ENCODE measurements at places on chromosomes 12 and 14. TPM values are rescaled to one million over a fixed set of nuclear protein-coding genes. Genes with fewer than 3 reads are reported as not detected.

TAS2R7 gene
- not detected for total RNA-seq

ASCL1 gene
- total RNA-seq, result not detected

IFNG-AS1 gene
- 21.2 TPM for total RNA-seq

TCL1B gene
- total RNA-seq, result 0.55 TPM

ADAM21 gene
- total RNA-seq, result not detected

CABP1 gene
- total RNA-seq, result 1.2 TPM

PTGDR gene
- total RNA-seq, result 10.9 TPM

CNTN1 gene
- total RNA-seq, result 4.9 TPM

KRT71 gene
- not detected for total RNA-seq

DNA sequence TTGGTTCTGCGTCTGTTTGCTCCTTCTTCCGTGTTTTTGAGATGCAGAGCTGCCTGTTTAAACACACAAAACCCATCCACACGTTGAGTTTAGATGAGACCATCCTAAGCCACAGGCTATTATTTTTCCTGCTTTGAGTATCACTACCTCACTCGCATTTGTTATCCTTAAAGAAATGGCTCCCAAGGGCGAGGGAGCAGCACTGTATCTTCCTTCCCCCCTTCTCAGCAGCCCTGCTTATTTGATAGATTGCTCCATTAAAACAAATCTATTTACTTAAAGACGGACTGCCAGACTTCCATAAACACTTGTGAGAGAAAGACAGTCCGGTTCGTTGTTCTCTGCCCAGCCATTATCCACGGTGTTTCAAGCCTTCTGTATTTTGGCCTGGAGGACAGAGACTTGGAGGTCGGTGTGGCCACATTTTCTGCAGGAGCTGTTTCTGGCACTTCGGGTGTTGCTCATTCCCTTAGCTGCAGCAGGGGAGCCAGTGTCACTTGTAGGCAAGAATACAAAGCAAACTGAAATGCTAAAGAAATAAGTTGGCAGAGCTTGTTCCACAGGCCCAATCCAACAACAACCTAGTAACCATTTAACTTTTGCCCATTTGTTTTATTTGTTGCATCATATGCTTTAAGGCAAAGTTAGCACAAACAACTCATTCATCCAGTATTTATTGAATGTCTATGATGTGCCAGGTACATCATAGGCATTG, 275.4 kb downstream of the TTC6 start:
- no peak for DNase-seq
- H3K4me1 ChIP-seq, result peaks cover 8% of the 10 kb centered on the region
- no peaks in the 10 kb centered on the region for H3K27me3 ChIP-seq
- H3K4me3 ChIP-seq, result no peak overlapping the region

DNA sequence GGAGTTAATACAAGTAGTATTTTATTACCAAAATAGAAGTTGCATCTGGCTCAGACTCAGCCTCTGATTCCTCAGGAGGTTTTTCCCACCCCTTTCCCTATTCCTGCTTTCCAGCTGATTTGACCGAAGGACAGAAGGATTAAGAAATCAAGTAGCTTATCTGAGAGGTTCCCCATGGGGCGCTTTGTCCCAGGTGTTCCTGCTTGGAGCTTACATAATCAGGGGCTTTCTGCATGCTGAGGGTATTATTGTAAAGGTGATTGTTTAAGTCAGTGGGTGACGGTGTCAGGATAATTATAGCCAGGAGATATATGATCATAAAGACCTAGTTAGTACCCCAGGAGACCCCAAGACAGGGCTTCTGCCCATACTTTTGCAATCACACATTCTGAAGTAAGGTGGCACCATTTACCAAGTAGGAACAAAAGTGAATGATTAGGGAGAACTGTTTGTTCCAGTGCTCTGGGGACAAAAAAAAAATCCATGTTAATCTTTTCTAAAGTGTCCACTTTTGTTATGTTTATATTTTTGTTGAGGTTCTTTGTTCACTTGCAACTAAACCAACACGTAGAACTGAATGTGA, 921.3 kb downstream of the NRXN3 start:
- no peak overlapping the region for H3K27ac ChIP-seq
- H3K36me3 ChIP-seq, result no peaks in the 10 kb centered on the region
- H3K4me1 ChIP-seq, result no peaks in the 10 kb centered on the region
- H3K4me3 ChIP-seq, result no peak overlapping the region

- no peaks in the 10 kb centered on the region for H3K36me3 ChIP-seq
- no peak for DNase-seq
- no peaks in the 10 kb centered on the region for H3K27me3 ChIP-seq
- H3K27ac ChIP-seq, result no peak overlapping the region
Measured at GRCh38 chr12:32418903-32419519, 19.7 kb downstream of the FGD4 start.

DNA sequence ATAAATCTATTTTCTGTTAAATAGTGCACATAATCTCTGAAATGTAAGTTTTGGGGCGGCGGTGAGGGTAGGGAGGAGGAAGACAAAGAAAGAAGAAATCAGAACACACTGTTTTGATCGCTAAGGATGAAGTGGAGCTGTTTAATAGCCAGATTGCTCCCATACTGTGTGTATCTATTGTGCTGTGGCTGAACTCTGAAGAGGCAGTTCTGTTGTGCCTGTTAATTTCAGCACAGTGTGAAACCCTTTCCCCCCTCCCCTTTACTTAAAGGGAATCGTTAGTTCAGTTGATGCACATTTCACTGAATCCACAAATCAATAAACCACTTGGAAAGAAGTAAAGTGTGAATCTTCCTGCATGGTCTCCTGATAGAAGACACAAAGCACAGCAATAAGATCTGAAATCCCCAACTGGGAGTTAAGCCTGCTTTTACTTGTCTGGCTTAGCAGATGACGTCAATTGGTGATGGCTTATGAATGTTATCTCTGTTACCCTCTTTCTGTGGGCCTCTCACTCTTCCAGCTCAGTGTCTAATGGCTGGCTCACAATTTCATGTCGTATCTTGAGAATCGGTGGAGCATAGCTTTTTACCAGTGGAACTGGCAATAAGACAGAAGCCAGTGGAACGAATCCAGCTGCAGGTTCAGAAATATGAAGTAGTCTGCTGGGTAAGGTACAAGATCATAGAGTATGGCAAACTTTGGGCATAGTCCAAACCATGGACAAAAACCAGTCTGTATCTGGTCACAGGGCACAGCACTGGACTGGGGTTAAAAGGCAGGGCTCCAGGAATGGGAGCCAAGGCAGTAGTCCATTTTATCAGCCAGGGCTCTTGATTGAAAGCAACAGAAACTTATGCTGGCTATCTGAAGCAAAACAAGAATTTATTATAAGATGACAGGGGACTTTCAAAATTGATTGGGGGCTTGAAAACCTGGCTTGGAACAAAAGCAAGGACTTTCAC, 413.5 kb upstream of the SEL1L start:
- no peak overlapping the region for H3K27ac ChIP-seq
- no peaks in the 10 kb centered on the region for H3K4me1 ChIP-seq
- DNase-seq, result no peak
- H3K27me3 ChIP-seq, result no peaks in the 10 kb centered on the region
- H3K36me3 ChIP-seq, result no peaks in the 10 kb centered on the region
- H3K4me3 ChIP-seq, result no peak overlapping the region

GRCh38 chr12:31222620-31223222, 103.2 kb downstream of the SINHCAF start:
- no peak for DNase-seq
- no peaks in the 10 kb centered on the region for H3K27me3 ChIP-seq
- H3K27ac ChIP-seq, result no peak overlapping the region
- no peaks in the 10 kb centered on the region for H3K4me1 ChIP-seq
- no peak overlapping the region for H3K4me3 ChIP-seq

DNA sequence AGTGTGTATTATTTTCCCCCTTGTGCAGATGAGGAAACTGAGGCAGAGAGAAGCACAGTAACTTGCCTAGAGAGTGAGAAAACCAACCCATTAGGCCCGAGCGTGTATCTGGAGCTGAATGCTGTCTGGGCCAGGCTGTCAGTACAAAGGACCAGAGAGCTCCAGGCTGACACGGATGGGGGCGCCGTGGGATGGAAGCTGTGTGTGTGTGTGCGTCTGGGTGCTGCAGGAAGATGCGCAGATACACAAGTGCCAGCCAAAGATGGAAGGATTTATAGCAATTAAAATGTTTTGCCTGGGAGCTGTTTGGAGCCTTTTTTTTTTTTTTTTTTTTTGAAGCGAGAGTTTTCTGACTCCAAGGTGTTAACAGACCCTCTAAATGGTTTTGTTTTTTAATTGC, 53.7 kb upstream of the GPATCH2L start:
- no peaks in the 10 kb centered on the region for H3K4me1 ChIP-seq
- H3K27me3 ChIP-seq, result no peaks in the 10 kb centered on the region
- no peaks in the 10 kb centered on the region for H3K36me3 ChIP-seq

- H3K4me3 ChIP-seq, result no peak overlapping the region
- H3K27ac ChIP-seq, result no peak overlapping the region
- no peak for DNase-seq
- H3K27me3 ChIP-seq, result no peaks in the 10 kb centered on the region
- no peaks in the 10 kb centered on the region for H3K4me1 ChIP-seq
Measured at GRCh38 chr12:112779181-112779580, 12.4 kb upstream of the RPH3A start.

DNA sequence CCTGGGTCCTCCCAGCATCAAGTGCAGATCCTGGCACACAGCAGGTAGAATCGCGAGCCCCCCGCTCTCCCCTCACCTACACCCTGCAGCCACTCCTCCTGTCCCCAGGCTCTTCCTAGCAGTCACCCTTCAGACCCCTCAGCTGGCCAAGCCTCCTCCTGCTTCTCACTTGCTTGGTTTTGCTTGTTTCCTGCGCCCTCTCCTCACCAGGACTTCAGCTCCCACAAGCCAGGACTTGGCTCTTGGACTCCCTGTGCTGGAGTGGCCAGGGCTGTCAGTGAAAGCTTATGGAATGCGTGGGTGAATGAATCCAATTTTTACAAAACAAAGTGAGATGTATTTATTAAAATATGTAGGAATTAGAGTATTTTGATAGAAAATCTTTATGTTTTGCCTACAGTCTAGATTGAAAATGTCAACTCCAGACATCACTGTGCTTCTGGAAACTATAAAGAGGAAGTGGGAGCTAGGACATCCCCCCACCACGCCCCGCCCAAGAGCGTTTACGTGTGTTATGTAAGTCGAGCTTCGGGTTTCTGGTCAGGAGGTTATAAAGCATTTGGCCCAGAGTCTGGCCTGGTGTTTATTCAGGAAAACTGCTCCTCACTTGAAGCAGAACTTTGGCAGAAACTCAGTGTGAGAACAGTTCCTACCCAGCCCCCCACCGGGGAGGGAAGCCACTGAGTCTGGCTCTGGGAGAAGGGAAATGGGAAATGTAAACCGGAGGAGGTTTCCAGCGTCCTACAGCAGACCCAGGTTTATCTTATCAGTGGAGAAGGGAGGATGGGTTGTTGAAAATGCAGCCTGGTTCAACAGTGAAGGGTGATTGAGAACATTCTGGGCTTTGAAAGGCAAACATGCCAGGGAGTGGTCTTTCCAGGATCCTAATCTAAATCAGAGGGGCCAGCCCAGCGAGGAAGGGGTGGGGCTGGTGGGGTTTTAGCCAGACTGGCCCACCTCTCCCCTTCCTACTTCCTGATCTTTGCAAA, 8.8 kb downstream of the ALDH2 start:
- H3K27ac ChIP-seq, result peak overlapping the region; percentile 89
- H3K27me3 ChIP-seq, result no peaks in the 10 kb centered on the region
- no peaks in the 10 kb centered on the region for H3K36me3 ChIP-seq
- H3K4me1 ChIP-seq, result peaks cover 69% of the 10 kb centered on the region
- no peak overlapping the region for H3K4me3 ChIP-seq

DNA sequence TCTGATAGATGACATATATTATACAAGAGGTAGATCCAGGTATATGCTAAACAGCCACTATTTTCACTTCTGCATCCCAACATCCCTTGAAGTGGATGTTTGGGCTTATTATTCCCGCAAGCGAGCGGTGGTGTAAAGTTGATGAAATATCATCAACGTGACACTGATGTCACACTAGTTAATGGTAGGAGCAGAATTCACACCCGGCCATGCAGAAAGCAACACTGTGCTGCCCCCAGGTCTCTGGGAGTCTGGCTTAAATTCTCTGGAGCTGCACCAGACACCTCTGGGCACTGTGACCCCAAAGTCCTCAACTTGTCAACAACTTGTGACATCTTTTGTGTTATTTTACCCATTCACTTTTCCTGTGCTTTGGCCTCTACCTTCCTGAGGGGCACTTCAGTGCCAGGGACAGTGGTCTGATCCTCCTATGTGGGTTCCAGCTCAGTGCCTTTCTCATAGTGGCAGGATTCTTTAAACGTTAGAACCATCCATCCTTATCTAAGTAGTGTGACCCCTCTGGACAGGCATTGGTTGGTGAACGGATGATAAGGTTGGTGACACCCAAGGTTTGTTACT, 952 bp downstream of the DRAM1 start:
- no peaks in the 10 kb centered on the region for H3K36me3 ChIP-seq
- H3K27me3 ChIP-seq, result no peaks in the 10 kb centered on the region
- peak overlapping the region; percentile 97 for H3K27ac ChIP-seq
- no peak for DNase-seq
- peaks cover 70% of the 10 kb centered on the region for H3K4me1 ChIP-seq

DNA sequence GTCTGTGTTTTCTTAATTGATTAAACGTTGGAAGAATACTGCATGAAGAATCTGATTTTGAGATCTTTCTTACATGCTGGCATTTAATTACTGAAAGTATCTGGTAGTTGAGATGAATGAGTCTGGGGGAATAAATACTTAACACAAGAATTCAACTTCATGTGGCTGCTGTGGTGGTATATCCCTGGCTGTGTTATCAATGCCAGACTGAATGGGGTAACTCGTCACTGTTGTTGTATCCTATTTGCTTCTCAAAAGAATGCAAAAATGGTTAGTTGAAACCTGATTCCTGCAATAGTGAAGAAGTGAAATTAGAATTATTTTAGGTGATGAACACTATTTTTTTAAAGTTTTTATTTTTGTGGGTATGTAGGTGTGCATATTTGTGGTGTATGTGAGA, 72.5 kb downstream of the HMGA2 start:
- no peaks in the 10 kb centered on the region for H3K27me3 ChIP-seq
- H3K36me3 ChIP-seq, result no peaks in the 10 kb centered on the region
- no peaks in the 10 kb centered on the region for H3K4me1 ChIP-seq
- no peak for DNase-seq
- no peak overlapping the region for H3K4me3 ChIP-seq
- H3K27ac ChIP-seq, result no peak overlapping the region

GRCh38 chr14:40452674-40453073, 1020.4 kb upstream of the FBXO33 start:
- no peaks in the 10 kb centered on the region for H3K4me1 ChIP-seq
- no peak for DNase-seq
- no peaks in the 10 kb centered on the region for H3K36me3 ChIP-seq
- H3K4me3 ChIP-seq, result no peak overlapping the region
- no peaks in the 10 kb centered on the region for H3K27me3 ChIP-seq

DNA sequence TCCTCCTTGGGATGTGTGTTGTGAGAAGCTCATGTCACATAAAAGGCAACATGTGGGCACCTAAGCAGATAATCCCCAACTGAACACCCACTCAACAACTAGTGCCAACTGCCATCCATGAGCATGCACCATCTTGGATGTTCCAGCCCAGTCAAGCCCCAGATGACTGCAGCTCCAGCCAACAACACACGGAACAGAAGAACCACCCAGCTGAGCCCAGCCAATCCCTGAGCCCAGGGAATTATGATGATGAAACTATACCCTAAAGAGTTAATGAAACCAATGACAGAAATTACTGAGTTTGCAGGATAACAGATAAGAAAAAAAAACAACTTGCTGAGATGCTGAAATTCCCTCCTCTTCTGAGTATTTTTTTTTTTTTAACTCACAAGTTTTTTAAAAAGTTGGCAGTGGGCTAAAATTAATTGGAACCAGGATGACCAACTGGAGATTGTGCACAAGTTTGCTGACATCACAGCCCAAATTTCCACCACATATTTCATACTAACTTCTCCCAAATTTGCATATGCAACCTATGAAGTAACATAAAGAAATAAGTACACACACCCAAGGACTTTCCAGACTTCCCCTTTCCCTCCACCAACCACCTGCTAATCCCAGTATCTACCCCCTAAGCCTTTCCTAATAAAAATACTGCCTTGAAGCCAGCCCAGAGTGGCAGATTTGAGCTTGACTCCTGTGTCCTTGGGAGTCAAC, 124.5 kb downstream of the KSR2 start:
- H3K36me3 ChIP-seq, result no peaks in the 10 kb centered on the region
- no peak overlapping the region for H3K27ac ChIP-seq
- no peak for DNase-seq

Data from spleen (tissue), 13 donors.